ENCODE measurements at places on chromosomes 6 and 20. TPM values are rescaled to one million over a fixed set of nuclear protein-coding genes. Genes with fewer than 3 reads are reported as not detected.

DNA sequence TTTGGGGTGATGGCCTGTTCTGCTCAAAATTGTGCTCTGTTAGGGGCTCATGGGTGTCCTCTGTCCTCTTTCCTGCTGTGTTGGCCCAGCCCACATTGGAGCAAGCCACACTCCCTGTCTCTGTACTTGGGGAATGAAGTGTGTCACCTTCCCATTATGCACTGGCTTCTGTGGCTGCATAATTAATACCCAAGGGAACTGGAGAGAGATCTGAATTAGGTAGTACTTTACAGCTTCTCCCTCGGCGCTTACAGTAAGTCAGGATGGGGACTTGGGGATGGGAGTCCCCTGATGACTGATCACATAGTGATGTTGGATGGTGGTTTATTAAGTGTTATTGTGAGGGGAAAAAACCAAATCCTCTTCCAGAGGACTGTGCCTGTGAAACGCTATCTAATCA, 116.6 kb downstream of the FOXO3 start:
- DNase-seq = no peak

IL17A gene
- not detected for total RNA-seq

DNA sequence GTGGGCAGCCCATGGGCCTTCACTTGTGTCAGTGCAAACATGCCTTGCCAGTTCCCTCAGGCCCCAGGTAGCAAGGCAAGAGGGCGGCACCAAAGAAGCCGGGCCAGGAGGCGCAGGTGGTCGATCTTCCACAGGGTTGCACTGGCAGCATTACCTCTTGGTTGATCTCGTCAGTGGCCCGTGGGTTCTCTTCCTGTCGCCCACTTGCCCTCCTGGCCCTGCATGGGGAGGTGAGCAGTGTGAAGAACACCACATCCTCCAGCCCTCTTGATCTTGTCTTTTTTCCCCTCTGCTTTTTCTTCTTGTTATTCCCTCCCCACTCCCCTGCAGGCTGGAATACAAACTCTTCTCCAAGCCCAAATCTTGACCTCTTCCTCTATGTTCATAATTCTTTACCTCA, 3.0 kb upstream of the CST11 start:
- no peak for DNase-seq

DNA sequence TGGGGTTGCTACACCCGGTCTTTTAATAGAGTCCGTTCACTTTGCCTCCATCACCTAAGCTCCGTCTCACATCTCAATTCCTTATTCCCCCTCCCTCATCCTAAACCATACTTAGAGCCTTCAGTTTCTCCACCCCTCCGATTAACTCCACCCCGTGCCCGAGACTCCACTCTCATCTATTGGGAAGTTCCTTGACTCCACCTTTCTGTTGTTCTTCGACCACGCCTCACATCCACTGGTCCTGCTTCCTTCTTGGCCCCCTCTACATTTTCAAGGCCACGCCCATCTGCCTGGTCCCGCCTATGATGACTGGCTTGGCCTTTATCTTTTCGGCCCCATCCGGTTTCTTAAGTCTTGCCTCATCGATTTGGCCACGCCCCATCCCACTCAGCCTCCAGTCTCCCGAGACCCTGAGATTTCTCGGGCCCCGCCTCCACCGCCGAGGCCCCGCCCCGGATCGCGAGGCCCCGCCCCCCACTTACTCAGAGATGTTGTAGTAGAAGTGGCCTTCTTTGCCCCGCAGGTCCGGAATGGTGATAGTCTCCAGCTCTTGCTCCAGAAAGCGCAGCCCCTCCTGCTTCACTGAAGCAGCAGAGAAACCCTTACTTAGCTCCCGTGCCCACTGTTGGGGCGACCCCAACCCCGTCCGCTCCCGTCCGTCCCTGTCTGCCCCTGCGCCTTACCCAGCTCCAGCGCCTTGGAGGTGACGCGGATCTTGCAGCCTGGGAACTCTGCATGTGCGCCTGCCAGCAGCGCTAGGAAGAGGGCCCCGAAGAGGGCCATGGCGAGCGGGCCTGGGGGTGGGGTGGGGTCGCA, 1.1 kb downstream of the PLTP start:
- DNase-seq = peak; percentile 100

GRCh38 chr6:112802144-112802543, 455.0 kb downstream of the RFPL4B start:
- DNase-seq = no peak

DNA sequence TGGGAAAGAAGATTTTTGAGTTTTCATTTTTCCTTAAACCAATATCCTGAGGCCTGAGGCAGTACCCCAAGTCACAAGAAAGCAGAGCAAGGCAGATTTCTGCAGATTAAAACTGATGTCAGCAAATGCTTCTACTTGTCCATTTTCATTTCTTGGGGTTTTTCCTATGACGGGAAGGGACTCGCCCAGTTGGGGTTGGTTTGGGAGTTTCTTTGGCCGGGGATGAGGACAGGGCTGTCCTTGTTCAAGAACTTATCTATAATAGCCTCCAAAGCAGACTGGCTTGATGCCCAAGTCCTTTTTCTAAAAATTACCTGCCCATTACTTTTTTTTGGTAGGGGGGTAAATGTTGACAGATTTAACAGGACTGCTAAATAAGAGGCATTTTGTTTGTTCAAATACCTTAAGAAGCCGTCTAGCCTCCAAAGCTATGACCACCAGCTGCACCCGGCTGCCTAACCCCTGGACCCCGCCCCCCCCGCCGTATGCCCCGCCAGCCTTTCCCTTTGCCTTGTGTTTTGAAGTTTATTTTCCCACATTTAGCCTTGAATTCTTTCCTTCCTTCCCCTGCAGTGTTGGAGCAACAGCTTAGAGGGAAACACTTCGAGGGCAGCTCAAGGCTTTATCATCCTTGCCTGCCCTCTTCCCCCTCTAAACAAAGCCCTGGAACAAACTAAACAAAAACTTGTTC, 2.5 kb downstream of the KCNK5 start:
- DNase-seq = peak; percentile 40

UST gene
- total RNA-seq = 17.0 TPM

FAM209B gene
- not detected for total RNA-seq

- no peak for DNase-seq
Observed at GRCh38 chr20:54622333-54623295, 147.2 kb downstream of the DOK5 start.

GRCh38 chr20:38302786-38303185, 1.2 kb upstream of the BPI start:
- DNase-seq = no peak
